ENCODE measurements at places on chromosomes 13 and 19. TPM values are rescaled to one million over a fixed set of nuclear protein-coding genes. Genes with fewer than 3 reads are reported as not detected.

Gene PEAK3
- 2.0 TPM for total RNA-seq

Gene ZNF442
- 3.7 TPM for total RNA-seq

Gene ATXN8OS
- not detected for total RNA-seq

Gene SLC25A30
- 63.6 TPM for total RNA-seq

Gene ZNF432
- 12.0 TPM for total RNA-seq

Gene PSG7
- not detected for total RNA-seq

Gene UBE2L5
- total RNA-seq: not detected

Gene SIAH3
- total RNA-seq: not detected

Gene KCNC3
- 4.9 TPM for total RNA-seq

Gene SYMPK
- 35.2 TPM for total RNA-seq

Gene CILP2
- 0.12 TPM for total RNA-seq

- no peak for DNase-seq
These were observed 205.1 kb upstream of the TSHZ3 start for GRCh38 chr19:31554360-31554759.

DNA sequence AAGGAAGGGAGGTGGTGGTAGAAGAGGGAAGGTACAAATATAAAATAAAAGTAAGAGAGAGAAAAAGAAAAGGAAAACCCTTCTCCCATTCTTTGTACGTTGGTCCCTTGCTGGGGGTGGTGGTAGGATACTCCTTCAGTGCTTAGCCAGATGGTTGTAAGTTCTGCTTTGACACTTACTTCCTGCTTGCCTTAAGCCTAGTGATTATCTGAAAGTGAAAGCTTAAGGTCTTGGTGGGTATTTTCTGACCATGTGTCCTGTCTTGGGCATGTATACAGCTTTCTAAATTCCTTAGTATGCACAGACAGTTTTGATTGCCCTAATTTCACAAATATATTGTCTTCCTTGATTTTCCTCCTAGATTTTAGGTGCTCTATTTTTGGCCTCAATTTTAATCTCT lies 314.8 kb downstream of the PCDH17 start:
- no peak for DNase-seq

- DNase-seq: no peak
These were observed 12.7 kb upstream of the TNFSF14 start for GRCh38 chr19:6682607-6683128.

DNA sequence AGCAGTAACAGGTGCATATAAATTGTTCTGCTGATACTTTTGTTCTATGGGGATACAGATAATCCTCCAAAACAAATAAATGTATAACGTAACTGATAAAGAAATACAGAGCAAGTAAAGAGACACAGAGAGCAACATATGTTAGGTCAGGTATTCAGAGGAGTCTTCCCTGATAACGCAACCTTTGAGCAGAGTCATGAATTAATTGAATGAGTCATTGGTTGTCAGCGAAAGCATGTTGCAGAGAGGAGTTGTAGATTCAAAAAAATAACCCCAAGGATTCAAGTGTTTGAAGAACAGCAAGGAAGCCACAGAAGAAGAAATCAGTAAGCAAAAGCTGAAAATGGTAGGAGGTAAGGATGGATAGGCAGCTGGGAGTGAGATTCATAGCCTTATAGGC lies 245.2 kb downstream of the TBC1D4 start:
- DNase-seq: no peak

GRCh38 chr13:65943708-65944107 lies 1286.4 kb downstream of the PCDH9 start:
- DNase-seq: no peak

DNA sequence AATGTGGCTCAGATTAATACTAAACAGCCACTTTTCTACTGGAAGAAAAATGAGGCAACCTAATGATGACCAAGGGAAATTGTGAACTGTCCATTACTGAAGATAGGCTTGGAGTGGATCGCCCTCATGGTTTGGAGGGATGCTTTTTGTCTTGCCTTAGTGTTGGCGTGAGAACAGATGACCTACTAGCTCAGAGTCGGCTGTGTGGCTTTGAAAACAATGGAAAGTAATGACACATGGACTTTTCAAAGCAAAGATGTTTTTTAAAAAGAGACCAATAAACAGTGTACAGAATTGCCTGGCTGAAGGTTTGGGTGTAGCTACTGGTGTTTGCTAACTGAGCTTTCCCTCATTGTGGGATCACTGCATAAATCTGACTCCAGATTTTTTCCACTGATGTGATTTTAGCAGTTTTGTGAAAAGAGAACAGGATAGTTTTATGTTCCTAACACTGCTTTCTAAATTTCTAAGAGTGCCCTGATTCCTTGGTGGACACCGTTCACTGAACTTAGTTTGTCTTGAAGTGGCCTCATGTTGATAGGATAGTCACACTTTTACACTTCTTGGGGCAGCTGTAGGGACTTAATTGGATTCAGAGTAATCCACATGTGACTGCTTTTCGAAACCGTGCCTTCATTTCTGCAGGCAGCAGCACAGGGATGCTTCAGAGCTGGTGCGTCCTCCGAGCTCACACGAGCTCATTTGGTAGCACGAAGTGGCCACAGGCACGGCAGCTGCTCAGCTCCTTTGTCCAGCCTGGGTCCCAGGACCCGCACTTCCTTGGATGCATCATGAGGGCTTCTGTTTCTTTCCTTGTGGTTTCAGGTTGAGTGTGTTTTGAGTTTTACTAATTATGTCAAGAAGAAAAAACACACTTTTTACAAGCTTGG lies 4.3 kb downstream of the CEBPG start:
- DNase-seq: no peak

- DNase-seq: no peak
These were observed 12.4 kb downstream of the RFX1 start for GRCh38 chr19:13993590-13994300.

- DNase-seq: no peak
These were observed 242.7 kb upstream of the HTR2A start for GRCh38 chr13:47139519-47139918.

- DNase-seq: no peak
These were observed 86.5 kb upstream of the FBXL3 start for GRCh38 chr13:77113496-77113895.

DNA sequence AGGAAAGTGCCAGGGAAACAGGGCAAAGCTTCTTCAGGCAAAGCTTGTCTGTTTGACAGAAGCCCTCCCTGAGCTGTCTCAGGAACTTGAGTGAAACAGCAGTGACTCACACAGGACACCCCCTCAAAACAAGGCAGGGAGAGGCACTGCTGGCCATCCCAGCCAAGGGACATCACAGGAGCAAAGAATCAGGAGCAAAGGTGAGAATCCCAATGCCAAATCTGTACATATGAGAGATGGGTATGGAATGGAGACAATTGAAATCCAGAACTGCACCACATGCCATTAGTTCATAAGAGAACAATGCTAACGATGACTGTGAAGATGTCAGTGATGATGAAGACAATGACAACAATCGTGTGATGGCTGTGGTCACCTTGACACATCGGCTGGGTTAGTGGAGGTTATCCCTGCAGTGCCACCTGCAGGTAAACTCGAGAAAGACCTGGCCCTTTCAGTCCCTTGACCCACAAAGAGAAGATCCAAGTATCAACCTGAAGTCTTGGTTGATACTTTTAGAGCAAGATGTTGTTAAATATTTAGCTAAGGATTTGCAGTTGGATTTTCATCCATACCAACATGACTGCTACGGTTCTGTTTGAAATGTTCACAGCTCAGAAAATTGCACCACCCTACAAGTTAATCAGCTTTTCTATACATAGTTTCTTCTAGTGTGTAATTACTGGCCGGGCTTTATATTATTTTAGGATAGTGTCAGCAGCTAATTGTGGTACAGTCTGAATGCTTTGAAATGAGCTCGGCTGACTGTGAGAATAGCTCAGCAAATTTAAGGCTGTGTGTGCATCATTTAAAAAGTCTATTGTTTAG lies 42.0 kb upstream of the IPO5 start:
- no peak for DNase-seq

- no peak for DNase-seq
These were observed 62.1 kb upstream of the ZNF536 start for GRCh38 chr19:30309905-30310601.

DNA sequence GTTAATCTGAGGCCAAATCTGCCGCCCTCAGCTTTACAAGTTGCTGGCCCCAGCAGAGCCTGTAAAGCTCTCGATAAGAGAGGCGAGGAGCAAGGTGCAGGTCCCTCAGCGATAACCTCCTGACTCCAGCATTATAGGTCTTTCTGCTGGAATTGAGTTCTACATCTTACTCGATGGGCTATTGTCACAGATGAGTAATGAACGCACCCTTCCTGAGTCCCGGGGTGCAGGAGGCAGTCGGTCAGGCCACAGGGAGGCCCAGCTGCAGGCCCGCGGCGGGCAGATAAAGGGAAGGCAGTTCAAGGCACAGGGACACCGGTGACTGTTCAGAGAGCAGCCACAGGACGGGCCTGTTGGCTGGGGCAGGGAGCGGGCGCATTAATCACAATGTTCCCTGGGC lies 157.6 kb upstream of the OBI1 start:
- DNase-seq: no peak

- DNase-seq: no peak
These were observed 227.4 kb downstream of the DLEU7 start for GRCh38 chr13:50616101-50616500.

GRCh38 chr13:97892717-97893116 lies 60.8 kb upstream of the IPO5 start:
- DNase-seq: no peak

GRCh38 chr13:49932066-49932465 lies 4.1 kb downstream of the SPRYD7 start:
- DNase-seq: no peak

- DNase-seq: no peak
These were observed 70.6 kb downstream of the MTUS2 start for GRCh38 chr13:28890712-28891111.

DNA sequence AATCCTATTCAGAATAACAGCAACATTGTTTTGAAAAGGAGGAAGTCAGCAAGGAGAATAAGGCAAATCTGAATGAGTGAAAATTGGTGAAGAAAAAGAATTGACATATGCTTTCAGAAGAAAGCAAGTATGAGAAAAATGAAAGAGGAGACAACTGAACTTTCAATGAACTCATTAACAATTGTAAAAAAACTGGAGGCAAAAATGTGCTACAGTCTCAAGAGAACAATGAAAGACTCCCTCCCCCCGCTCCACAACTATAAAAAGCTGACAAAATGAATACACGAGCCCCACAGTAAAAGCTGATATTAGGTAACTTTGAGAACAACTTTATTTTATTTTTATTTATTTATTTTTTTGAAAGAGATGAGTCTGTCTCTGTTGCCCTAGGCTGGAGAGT lies 373.1 kb downstream of the DIAPH3 start:
- no peak for DNase-seq
